Nephron progenitor cell (in vitro differentiated cells): ENCODE measurements at places on chromosomes 6 and 20.

- no peak for DNase-seq
Measured at GRCh38 chr6:48194596-48195295, 83.7 kb upstream of the PTCHD4 start.

- DNase-seq = no peak
Measured at GRCh38 chr20:1718604-1719384, 61.2 kb upstream of the SIRPG start.

- DNase-seq = no peak
Measured at GRCh38 chr6:149079911-149080491, 237.5 kb upstream of the TAB2 start.

DNA sequence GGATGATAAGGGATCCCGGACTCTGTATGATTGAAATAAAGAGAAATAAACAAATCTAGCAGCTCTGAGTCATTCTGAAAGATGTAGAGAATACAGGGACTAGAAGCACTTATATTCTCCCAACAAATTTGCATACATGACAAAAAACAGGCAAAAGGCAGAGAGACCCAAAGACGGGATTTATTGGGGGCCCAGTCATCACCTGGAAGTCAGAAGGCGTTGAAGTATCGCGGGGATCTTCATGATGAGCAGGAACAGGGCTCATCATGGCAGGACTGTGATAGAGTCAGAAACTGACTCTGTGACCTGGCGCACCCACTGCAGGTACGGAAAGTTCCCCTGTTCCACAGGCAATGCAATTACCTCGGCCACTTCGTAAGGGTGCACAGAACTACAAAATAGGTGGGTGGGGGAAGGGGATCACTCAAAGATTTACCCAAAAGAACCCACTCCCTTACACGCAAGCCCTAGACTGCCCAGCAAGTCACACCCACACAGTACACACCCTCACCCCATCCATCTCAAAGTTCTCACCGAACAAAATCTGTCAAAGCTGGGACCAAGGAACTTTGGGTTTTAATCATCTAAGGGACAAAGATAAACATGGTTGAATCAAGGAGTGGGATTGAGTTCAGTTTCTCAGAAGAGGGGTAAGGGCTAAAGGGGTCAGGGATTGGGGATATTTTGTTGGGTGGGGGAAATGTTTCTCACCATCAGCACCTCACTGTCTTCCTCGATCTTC lies 1.4 kb downstream of the CUTA start:
- DNase-seq = no peak

- DNase-seq = no peak
Measured at GRCh38 chr6:42720739-42721138, 1.7 kb downstream of the PRPH2 start.

DNA sequence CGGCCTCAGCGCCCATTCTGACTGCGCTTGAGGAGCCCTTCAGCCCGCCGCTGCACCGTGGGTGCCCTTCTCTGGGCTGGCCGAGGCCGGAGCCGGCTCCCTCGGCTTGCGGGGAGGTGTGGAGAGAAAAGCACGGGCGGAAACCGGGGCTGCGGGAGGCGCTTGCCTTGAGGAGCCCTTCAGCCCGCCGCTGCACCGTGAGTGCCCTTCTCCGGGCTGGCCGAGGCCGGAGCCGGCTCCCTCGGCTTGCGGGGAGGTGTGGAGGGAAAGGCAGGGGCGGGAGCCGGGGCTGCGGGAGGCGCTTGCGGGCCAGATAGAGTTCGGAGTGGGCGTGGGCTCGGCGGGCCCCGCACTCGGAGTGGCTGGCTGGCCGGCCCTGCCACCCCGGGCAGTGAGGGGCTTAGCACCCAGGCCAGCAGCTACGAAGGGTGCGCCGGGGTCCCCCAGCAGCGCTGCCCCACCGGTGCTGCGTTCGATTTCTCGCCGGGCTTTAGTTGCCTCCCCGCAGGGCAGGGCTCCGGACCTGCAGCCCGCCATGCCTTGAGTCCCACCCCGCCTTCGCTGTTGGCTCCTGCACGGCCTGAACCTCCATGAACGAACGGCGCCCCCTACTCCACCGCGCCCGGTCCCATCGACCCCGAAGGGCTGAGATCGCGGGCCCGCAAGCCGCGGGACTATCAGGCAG lies 45.7 kb upstream of the MCUR1 start:
- DNase-seq = no peak

- no peak for DNase-seq
Measured at GRCh38 chr6:13865141-13865540, 50.8 kb upstream of the MCUR1 start.

GRCh38 chr20:19813846-19814640 lies 56.0 kb downstream of the RIN2 start:
- no peak for DNase-seq

GRCh38 chr20:38190936-38191371 lies 25.9 kb upstream of the TGM2 start:
- no peak for DNase-seq

GRCh38 chr20:17972121-17972520 lies 3.3 kb downstream of the MGME1 start:
- no peak for DNase-seq

- peak; percentile 69 for DNase-seq
Measured at GRCh38 chr6:116531675-116532570, 13.6 kb downstream of the TRAPPC3L start.

GRCh38 chr6:139990026-139990686 lies 615.7 kb upstream of the CITED2 start:
- no peak for DNase-seq

DNA sequence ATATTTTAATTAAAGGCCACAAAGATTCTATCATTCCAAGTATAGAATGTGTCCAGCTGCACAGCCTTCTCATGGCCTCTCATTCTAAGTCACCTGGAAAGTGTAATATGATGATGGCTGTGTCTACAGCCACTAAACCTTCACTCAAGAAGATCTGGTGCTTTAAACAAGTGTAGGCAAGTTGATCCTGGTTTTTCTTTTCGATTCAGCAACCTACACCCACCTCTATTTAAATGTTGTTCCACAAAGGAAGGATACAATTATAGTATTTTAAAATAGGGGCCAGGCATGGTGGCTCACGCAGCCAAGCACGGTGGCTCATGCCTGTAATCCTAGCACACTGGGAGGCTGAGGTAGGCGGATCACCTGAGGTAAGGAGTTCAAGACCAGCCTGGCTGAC lies 25.5 kb upstream of the DST start:
- DNase-seq = no peak

- DNase-seq = no peak
Measured at GRCh38 chr6:20790032-20790791, 256.0 kb downstream of the CDKAL1 start.

- DNase-seq = no peak
Measured at GRCh38 chr6:170404697-170405096, 98.1 kb downstream of the FAM120B start.

- no peak for DNase-seq
Measured at GRCh38 chr6:4640139-4640538, 136.1 kb upstream of the CDYL start.

DNA sequence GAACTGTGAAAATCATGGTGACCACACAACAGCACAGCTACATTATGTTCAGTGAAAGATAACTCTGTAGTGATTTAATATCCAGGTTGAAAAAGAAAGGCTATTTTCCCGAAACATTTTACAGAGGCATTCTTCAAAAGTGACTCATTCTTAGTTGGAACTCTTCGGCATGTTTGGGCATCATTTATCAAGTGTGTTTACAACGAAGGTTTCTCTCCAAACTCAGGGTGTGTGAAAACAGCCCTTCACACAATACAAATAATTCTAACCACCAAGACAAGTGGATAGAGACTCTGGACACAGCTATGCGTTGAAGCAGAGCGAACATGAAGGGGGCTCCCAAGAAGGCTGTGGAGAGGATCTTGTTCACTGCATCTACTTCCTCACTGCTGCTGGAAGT lies 57.6 kb downstream of the CBLN4 start:
- DNase-seq = no peak
